NB4 (cell line): ENCODE measurements at places on chromosomes 16 and 17.
A peak's percentile ranks its signal among the peaks of the same experiment; 100 is the strongest.

- DNase-seq, result no peak
These were observed 191.4 kb downstream of the SLC39A11 start for GRCh38 chr17:72901083-72901482.

- no peak for DNase-seq
These were observed 112.8 kb downstream of the C16orf78 start for GRCh38 chr16:49486400-49486799.

DNA sequence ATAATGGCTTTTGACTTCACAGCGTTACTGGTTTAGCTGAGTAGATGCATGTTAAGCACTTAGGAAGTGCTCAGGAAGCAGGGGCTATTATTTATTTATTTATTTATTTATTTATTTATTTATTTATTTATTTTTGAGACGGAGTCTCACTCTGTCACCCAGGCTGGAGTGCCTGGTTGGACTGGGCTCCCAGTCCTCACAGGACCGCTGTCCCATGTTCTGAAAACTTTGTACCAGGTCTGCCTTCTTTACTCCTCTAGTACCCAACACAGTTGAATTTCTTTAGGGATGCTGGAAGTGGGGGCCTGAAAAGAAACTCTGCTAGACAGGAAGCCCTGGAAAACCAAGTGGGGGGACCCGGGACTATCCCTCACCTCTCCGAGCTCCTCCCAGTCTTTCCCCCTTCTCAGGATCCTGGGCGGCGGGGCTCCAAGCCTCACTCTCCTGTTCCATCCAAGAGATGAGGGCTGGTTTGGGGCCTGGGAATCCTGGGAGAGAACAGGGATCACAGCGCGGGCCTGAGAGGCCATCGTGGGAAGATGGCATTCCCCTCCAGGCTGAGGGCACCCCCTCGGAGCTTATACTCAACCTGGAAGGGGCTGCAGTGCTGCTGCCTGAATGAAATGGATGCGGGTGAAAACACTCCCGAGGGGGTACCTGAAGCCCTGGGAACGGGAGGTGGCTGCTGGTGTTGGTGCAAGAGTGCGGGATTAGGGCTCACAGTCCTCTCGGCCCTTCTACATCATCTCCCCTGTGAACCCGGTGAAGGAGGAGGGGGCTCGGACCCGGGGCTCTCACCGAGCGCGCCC, 674 bp downstream of the ZNF688 start:
- DNase-seq, result no peak

- DNase-seq, result no peak
These were observed 291.1 kb upstream of the IRX3 start for GRCh38 chr16:54577651-54578128.

DNA sequence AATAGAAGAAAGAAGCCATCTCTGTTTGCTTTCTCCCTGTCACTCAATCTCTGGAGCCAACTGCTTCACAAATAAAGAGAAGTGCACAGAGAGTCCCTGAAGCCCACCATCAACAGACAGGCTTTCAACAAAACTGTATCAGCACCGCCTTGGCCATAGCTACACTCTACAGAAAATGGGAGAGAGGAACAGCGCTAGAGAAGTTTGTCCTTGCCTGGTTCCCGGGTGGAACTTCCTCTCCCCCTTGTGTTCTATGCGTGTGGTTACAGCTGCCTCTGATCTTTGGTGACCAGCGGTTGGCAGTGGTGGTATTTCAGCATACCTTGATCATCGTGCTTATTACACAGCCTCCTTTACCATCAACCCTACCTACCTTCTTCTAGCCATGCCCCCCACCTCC, 91.4 kb upstream of the CCL2 start:
- DNase-seq, result peak; percentile 52

- no peak for DNase-seq
These were observed 34.2 kb downstream of the TBX4 start for GRCh38 chr17:61486135-61487120.

DNA sequence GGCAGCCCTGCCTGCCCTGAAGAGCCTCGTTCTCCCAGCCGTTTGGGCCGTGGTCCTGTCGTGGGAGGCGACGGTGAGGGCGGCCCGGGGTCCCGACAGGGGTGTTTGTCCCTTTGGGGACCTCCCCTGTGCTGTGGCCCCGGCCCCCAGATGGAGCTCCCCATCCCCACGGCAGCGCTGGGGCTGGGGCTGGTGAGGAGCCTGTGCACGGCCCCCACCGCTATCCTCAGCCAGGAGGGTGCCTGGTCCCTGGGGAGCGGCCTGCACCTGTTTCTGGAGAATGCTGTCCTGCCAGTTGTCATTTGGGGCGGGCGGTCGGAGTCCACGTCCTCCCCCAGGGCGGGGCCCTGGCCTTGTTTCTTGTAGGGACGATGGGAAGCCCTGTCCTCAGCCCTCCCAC, 6.6 kb downstream of the CAPN15 start:
- no peak for DNase-seq
